ENCODE measurements at places on chromosomes 16 and 17.

GRCh38 chr16:2016407-2016922 is 3.1 kb upstream of the NPW start:
- DNase-seq = no peak

- no peak for DNase-seq
These were observed 653.2 kb downstream of the HS3ST4 start for GRCh38 chr16:26344976-26345375.

DNA sequence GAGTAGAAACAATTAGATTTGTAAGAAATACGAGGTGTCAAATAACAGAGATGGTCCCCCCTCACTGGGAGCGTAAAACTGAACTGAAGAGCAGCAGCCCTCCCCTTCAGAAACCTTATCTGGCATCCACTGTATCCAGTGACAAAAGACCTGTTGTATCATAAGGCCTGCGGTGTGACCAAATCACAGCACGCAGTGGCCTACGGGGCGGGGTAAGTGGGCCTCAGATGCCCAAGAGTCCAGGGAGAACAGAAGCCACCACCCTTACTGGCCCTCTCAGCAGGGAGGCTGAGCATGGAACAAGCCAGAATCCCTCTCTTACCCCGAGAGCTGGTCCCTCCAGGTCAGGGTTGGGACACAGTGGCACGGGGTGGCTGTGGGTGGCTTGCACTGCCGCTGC is 5.5 kb downstream of the JMJD6 start:
- DNase-seq = no peak

DNA sequence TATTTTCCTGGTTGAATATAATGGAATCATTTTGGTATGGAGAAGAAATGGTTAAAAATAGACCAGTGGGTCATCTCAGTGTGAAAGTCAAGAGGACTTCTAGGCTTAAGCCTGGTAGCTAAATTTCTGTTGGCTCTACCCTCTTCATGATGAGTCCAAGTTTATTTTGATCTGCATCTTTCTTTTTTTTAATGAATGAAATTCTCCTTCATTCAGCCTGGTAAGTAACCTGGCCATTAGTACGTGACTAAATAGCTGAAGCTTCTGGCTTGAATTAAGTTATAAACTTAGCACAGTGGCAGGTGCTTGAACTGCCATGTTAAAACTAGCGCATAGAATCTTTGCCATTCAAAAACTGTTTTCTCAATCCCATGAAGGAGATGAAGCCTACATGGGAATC is 28.0 kb downstream of the NF1 start:
- no peak for DNase-seq

- DNase-seq = no peak
These were observed 365.7 kb upstream of the PMFBP1 start for GRCh38 chr16:72537664-72538063.

DNA sequence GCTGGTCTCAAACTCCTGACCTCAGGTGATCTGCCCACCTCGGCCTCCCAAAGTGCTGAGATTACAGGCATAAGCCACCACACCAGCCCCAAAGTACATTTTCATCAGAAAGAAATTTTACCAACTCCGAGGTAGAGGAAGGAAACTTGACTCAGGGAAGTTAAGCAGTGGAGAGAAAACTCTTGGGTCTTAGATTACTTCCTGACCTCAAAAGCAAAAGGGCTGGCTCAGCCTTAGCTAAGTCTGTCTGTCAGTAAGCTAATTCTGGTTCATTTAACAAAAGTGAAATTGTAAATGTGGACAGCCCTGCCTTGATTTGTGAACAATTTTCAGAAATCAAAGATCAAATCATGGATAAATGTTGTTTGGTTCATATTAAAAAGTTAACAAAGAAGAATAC is 30.6 kb downstream of the MAP2K6 start:
- DNase-seq = no peak

DNA sequence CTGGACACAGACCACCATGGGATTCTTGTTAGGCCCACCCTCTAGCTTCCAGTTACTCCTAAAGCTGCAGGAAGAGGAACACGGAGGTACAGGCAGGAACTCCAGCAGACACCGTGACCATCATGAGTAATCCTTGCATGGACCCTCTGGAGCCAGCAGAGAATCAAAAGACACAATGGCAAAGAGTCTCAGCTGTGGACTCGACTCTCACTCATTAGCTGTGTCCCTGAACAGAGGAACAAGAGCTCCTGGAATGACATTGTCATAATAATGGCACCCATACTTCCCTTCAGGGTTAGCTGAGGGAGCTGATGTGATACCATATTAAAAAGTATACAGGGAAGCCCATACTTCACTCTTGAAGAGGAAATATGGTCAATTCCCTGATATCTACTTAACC is 176.3 kb upstream of the ASIC2 start:
- DNase-seq = no peak

DNA sequence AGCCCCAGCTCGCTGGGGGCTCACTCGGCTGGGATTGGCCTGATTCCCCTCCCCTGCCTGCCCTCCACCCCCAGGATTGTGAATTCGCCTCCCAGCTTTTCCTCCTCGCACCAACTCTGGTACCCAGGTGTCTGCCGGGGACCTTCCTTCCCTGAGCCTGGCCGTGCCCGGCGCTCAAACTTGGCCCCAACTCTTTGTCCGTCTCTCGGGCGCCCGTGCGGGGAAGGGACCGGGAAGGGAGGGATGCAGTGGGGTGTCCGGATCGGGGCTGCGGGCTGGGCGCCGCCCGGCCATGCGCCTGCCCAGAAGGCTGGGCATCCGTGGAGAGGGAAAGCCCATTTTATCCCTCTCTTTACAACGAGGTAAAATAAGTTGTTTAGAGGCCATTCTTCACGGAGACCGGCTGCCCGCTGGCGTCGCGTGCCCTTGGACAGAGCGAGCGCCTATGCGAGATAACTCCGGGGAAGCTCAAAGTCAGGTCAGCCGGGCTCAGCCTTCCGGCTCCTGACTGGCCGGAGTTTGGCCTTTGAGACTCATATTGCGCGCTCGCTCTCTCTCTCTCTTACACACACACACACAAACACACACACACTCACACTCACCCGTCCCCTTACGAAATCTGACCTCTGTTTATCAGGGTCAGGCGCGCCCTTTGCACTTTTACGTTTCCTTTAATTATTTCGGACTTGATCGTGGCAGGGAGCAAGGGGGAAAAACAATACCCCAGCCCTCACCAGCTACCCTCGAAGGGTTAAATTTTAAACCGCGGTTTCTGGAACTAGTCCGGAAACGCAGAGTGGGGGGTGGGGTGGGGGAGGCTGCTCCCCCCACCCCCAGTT is 774 bp upstream of the MAF start:
- DNase-seq = no peak

DNA sequence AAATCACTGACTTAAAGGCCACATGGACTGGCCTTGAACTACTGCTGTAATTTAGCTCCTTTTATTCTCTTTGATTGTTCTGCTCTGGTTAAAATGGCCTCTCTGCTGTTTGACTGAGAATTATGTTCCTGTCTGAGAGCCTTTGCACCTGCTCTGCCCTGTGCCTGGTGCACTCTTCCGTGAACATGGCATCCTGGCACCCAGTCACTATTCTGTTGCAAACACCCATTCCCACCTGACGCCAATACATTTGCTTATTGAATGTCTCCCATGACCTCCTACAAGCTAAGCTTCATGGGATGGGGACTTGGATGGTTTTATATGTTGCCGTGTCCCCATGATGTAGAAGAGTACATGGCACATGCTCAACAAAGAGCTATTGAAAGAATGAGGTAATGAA is 20.1 kb downstream of the HSD17B2 start:
- no peak for DNase-seq

DNA sequence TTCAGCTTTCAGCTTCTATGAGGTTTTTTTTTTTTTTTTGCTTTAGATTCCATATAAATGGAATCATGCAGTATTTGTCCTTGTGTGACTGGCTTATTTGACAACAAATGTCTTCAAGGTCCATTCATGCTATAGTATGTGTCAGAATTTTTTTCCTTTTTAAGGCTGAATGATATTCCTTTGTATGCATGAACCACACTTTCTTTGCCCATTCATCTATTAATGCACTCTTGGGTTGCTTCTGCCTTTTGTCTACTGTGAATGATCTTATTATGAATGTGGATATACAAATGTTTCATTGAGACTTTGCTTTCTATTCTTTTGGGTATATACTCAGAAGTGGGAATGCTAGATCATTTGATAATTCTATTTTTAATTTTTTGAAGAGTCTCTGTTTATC is 27.0 kb upstream of the LRRC75A start:
- DNase-seq = no peak

DNA sequence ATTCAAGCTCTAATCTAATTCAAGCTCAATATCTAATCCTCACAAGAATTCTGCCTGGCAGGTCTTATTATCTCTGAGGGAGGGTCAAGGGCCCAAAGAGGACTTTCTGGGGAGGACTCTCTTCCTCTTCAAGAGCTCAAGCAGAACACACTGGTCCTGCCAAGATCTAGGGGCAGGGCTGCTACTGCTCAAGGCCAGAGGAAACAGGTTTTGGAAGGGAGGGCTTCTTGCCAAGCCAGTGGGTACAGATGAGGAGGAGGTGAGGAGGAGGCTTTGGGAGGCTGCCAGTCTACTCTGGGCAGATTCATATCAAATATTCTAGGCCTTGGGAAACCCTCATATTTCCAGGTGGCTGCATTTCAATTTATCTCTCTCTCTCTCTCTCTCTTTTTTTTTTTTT is 51.8 kb upstream of the IL34 start:
- DNase-seq = no peak

- DNase-seq = no peak
These were observed 265.5 kb downstream of the PARN start for GRCh38 chr16:14364386-14365199.

GRCh38 chr17:72402727-72403210 is 281.9 kb downstream of the SOX9 start:
- DNase-seq = no peak

GRCh38 chr17:76493505-76494167 is 7.6 kb downstream of the RHBDF2 start:
- no peak for DNase-seq

DNA sequence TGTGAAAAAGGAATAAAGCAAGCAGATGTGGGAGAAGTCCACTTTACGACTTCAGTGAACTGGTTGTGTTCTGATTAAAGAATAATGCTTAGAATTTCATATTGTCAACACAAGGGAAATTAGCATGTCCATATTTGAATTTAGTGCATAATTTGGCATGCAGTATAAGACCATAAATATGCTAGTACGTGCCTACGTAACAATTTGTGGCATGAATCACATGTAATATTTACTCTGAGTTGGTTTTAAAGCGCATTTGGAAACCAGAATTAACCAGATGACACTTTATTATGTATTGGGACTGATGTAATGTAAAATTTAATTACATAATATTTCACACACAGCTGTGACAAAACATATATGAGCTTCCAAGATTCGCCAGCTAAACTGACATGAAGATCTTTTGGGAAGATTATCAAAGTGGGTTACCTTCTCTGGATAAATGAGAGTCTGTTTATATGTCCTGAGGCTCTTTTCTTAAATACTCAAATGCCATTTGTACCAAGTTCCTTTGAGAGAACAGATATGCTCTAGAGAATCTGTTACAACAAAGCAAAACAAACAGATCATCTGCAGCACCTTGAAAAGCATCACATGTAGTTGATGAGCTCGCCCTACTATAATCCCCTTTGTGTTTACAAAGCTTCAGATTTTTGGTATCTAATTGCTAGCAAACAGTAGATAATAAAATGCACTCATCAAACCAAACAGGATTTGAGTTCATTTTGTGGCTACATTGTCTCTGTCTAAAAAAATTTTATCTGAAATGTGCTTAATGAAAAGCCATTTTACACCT is 1468.6 kb downstream of the CDH11 start:
- DNase-seq = no peak

GRCh38 chr17:19359856-19360255 is 2.7 kb downstream of the B9D1 start:
- DNase-seq = no peak

Measured in stimulated activated CD8-positive, alpha-beta memory T cell treated with anti-CD3 and anti-CD28 coated beads, Interleukin-4, amount 100 ng/mL, for 4 hours (primary cell).